NCI-H1105 (cell line): ENCODE measurements at places on chromosomes 5 and 9.
A peak's percentile ranks its signal among the peaks of the same experiment; 100 is the strongest.

DNA sequence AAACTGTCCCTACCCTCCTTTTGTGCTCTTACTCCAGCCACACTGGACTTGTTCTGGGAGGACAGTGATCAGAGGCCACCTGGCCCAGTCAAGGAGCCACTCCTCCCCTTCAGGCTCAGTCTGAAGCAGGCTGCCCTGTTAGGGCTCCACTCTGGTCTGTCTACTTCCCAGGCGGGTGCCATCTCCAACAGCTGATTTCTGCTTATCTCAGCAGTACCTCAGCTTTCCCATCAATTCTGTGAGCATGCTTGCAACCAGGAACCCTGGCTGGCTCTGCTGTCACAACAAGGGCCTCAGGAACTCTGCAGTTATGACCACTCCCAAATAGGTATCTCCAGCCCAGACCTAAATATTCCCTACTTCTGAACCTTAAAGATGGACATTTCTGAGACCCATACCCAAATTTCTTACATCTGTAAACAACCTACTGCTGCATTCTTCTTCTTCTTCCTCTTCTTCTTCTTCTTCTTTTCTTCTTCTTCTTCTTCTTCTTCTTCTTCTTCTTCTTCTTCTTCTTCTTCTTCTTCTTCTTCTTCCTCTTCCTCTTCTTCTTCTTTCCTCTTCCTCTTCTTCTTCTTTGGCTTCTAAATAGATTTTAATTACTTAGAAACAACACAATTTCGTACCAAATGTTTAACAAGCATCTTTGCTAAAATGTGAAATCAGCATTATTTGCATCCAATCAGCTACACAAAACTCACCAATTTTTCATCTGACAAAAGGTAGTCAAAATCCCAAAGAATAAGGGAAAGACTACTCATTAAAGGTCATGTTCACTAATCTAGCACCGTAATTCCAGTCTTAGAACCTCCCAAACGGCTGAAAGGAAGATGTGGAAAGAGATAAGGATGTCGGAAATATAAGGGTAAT lies 13.6 kb upstream of the SLC22A4 start:
- DNase-seq: no peak

GRCh38 chr9:94533155-94533554 lies 21.7 kb upstream of the PCAT7 start:
- no peak for DNase-seq

GRCh38 chr9:755454-756381 lies 85.8 kb upstream of the DMRT1 start:
- DNase-seq: no peak

GRCh38 chr5:158074992-158075769 lies 216.2 kb upstream of the CLINT1 start:
- DNase-seq: peak; percentile 27

- DNase-seq: no peak
Observed at GRCh38 chr9:80789831-80790230, 899.5 kb downstream of the TLE1 start.

DNA sequence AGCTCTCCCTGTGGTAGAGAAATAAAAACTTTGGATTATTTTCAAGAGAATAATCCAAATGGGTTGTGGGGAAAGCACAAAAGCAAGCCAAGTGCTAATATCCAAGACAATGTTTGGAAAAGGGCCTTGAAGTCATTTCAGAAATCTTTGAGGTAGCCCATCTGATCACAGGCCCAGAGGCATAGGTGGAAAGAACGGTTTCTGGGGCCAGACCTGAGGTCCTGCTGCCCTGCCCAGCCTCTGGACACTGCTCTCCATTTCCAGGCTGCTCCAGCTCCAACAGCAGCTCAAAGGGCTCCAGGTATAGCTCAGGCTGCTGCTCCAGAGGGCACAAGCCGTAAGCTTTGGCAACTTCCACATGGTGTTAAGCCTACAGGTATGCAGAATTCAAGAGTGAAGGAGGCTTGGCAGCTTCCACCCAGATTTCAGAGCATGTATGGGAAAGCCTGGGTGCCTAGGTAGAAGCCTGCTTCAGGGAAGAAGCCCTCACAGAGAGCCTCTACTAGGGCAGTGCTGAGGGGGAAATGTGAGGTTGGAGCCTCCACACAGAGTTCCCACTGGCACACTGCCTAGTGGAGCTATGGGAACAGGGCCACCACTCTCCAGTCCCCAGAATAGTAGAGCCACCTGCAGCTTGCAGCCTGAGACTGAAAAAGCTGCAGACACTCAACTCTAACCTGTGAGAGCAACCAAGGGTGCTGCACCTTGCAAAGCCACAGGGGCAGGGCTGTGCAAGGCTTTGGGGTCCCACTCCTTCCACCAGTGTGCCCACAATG lies 133.1 kb downstream of the PIK3R1 start:
- DNase-seq: no peak

- no peak for DNase-seq
Observed at GRCh38 chr5:171825051-171825450, 39.4 kb downstream of the SMIM23 start.

- DNase-seq: no peak
Observed at GRCh38 chr5:2710910-2711309, 40.6 kb downstream of the IRX2 start.

DNA sequence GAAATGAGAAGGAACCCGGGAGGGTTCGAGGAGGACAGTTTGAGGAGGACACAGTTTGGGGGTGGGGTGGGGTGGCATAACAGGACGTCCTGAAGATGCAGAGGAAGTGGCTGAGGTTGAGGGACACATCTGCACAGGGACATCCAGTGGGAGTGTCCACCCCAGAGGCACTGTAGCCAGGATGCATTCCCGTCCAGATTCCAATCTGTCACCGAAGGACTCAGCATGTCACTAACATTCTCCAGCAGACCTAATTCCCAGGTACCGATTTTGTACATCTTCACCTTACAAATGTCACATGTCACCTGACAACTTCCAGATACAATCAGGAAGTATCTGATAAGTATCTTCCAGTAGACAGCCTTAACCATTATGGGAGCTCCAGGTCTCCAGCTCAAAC lies 42.6 kb downstream of the EPB41L4B start:
- DNase-seq: no peak

DNA sequence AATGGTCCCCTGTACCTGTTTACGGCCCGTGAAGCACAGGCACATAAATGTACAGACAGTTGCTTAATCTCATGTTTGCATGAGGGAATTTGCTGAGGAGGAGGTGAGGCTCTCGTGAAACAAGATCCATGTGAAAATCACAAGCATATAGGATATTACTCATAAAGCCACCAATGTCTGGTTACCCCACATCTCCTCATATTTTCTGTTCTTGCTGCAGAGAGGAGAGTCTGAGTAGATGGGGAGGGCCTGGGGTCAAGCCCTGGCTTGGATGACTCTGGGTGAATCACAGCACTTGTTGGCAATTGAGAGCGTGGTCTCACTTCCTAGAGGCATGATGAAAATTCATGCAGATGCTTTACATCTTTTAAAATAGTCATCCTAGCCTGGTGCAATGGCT lies 975 bp downstream of the AGXT2 start:
- no peak for DNase-seq

- no peak for DNase-seq
Observed at GRCh38 chr5:102591650-102592049, 92.8 kb upstream of the SLCO6A1 start.

DNA sequence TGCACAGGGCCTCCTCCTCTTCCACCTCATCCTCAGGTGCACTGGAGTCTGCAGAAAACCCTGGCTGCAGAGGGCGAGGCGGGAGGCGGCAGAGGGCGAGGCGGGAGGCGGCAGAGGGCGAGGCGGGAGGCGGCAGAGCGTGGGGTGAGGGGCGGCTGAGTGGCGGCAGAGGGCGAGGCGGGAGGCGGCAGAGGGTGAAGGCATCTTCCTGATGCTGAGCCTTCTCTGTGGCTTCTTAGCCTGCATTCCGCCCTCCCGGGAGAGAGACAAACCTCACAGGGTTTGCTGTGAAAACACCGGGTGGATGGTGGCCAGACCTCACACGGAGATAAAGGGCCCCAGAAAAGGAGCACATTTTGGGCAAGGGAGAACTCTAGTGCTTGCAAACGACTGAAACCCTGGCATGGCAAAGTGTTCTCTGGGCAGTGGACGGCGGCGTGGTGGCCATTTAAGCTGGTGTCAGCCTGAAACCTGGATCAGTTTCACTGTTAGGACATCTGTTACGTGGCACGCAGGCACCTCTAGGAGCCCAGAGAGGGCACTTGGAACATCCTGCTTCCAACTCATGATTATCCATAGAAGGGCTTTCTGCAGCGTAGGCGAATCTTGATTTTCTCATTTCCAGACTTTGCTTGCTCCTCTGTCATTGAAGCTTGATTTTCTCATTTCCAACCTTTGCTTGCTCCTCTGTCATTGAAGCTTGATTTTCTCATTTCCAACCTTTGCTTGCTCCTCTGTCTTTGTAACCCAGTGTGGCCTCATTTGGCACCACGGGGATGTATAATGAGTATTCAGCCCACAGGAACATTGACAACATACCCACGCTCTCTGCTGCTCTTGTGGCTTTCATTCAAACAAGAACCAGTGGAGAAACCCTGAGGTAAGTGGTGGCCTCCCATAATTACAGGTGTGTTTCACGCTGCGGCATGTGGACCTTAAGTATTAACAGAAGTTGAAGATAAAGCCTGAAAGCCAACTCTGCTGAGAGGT lies 16.3 kb upstream of the PLEKHG4B start:
- no peak for DNase-seq

GRCh38 chr5:151556806-151557205 lies 34.3 kb downstream of the FAT2 start:
- DNase-seq: no peak

GRCh38 chr9:114908805-114909448 lies 21.5 kb downstream of the TNFSF8 start:
- no peak for DNase-seq

GRCh38 chr9:105818903-105819302 lies 124.6 kb downstream of the TMEM38B start:
- DNase-seq: no peak

- DNase-seq: no peak
Observed at GRCh38 chr5:174337276-174338184, 292.0 kb downstream of the NSG2 start.

DNA sequence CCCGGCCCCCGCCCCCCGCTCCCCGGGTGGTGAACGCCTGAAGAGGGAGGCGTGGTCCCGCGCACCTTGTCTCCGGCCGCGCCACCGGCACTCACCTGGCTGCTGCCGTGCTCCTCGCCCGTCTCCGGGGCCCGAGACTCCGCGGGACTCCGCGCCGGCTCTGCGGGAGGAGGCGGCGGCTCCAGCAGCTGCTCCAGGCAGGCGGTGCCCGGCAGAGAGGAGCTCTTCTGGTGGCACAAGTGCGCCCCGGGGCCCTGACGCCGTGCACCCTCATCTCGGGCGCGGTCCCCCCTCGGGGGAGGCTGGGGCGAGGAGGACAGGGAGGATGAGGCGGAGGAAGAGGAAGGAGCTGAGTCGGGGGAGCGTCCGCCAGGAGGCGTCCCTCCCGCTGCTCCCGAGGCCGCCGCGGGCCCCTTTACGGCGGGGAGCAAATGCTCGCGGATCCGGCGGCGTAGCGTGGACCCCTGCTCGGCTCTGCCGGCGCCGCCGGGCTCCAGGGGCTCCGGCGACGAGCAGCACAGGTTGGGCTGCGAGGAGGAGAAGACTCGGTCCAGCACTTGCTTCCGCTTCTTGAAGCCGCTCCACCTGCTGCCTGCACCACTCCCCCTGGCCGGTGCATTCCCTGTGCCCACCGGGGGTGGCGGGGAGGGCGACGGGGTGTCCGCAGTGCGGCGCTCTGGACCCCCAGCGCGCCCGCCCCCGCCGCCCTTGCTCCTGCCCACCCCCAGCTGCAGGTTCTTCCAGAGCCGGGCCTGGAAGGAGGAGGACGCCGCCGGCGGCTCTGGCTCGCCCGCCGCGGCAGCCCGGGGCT lies 928 bp downstream of the MCTP1 start:
- DNase-seq: peak; percentile 48

DNA sequence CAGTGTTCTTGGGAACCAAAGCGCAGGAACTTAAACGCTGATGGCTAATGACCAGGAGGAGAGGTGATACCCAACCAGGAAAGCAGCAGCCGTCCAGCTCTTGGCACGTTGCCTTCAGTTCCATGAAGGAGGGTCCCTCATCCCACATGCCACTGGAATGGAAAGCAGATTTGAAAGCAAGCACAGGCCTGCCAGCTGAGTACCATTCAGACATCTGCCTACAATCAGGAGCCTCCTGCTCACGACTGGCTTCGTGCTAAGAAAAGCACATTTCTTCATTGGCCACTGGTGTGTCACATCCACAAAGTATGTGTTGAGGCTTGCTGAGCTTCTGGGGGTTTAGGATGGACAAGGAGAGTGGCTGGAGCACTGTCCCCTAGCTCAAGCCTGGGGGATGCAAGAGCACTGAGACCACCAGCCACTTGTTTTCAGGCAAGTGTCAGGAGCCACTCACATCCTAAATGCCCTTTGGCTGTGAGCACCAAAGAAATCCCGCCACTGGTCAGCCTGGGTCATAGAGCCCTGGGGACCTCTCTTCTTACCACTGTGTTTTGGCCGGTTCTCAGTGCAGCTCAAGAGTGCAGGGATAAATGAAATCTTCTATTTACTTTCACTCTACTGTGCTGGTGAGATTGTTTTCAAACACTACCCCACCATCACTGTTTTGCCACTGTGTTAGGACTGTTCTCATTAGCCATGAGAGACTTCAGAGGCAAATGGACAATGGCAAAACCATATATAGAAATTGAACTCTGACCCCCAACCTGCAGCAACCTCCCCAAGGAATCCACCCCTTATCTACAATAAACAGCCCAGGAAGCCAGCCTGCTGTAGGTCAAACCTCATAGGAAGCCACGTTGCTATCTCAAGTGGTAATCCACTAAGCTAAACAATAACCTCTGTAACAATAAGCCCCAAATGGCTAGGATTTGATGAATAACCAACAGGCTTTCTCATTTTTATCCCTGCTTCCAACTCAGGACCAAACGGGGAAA lies 58.3 kb downstream of the MTX3 start:
- no peak for DNase-seq

DNA sequence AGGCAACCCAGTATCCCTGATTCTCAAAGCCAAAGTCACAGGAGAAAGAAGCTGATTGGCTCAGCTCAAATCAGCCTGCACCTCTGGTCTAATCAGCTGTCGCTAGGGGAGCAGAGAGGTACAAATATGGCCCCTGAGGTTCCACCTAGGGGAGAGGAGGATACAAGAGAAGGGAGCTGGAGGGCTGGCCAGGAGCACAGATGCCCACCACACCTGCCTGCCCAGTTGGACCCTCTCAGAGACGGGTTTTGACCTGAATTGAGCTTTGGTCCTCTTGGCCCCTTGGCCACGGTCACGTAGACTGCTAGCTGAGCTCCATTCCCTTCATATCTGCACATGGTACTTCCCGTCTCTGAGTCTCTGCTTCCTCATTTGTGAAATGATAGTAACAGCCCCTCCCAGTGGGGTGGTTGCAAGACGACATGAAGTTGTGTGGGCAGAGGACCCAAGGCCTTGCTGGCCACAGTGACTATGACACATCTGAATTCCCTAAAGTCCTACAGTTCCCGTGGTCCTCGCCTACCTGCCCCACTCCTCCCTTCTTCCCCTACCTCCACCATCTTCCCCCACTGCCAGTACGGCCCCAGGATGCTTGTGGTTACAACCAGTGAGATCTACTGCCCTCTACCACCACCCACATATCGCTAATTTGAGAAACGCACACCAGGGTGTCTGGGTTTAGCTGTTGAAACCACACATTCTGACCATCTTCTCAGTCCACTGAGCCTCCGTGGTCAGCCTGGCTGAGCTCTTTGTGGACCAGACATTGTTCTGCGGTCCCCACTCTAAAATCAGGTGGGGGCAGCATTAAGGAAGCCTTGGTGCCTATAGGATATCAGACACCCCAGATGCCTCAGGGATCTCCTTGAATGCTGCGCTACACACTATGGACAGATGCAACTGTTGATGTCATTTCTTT lies 60.3 kb upstream of the NEK6 start:
- no peak for DNase-seq

- no peak for DNase-seq
Observed at GRCh38 chr5:32116574-32117313, 57.4 kb downstream of the GOLPH3 start.

GRCh38 chr5:158709279-158709678 lies 390.4 kb downstream of the EBF1 start:
- no peak for DNase-seq
